Uterus (tissue), 4 donors: ENCODE measurements at places on chromosomes 5 and 9. TPM values are rescaled to one million over a fixed set of nuclear protein-coding genes. Genes with fewer than 3 reads are reported as not detected.

GRCh38 chr5:134114886-134115805 lies 665 bp downstream of the TCF7 start:
- no peak for DNase-seq

The CNTLN gene
- 11.3 TPM for total RNA-seq

DNA sequence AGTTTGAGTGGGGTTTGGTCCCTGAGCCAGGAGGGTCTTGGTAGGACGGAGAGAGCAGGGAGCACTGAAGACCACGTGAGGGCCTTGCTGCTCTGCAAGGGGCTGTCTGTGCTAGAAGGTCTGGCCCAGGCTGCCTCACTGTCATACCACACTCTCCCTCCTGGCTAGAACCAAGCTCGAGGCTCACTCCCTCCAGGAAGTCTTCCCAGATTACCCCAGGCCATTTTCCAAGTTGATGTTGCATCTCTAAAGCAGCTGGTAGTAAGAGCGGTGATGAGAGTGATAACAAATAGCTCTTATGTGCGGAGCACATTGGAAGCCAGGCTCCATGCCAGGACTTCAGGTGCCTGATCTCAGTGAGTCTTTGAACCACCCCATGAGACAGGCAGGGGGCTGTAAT lies 6.6 kb downstream of the MYMK start:
- no peak for DNase-seq

GRCh38 chr9:15720861-15721260 lies 168.0 kb downstream of the CCDC171 start:
- no peak for DNase-seq

The DRD1 gene
- not detected for total RNA-seq

The PCDHAC1 gene
- not detected for total RNA-seq

DNA sequence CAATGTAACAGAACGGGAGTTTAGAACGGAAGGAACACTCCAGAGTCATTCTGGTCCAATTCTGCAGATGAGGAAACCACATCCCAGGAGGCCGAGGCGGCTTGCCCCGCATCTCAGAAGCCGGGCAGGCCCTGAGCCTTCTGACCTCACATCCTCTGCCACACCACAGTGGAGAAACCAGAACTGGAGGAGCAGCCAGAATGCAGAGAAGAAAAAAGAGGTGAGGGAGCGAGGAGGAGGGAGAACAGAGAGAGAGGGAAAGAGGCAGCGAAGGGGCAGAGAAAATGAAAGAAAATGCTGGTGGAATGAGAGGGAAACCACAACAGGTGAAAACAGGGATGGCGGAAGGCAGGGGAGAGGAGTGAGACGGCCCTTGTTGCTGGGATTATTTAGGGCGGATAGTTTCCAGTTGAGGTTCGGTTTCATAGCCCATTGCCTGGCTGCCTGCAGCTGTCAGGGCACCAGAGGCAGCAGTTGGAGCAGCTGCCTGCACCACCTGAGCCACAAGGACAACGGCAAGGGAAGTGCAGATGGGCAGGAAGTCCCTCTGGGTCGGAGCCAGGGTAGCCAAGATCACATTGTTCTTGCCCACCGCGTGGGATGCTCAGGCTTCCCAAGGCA lies at the start of gene HMHB1:
Gene HMHB1, plus strand, starts transcription at position 77 of the 621 bp plus-strand sequence.
- DNase-seq: no peak

The MLANA gene
- not detected for total RNA-seq

- DNase-seq: no peak
Measured at GRCh38 chr5:36685631-36686288, 79.4 kb downstream of the SLC1A3 start.

- DNase-seq: no peak
Measured at GRCh38 chr9:21931428-21931827, 62.8 kb downstream of the CDKN2A start.

The CTSV gene
- total RNA-seq: not detected
